ENCODE measurements at places on chromosomes 5 and 9. TPM values are rescaled to one million over a fixed set of nuclear protein-coding genes. Genes with fewer than 3 reads are reported as not detected.

DNA sequence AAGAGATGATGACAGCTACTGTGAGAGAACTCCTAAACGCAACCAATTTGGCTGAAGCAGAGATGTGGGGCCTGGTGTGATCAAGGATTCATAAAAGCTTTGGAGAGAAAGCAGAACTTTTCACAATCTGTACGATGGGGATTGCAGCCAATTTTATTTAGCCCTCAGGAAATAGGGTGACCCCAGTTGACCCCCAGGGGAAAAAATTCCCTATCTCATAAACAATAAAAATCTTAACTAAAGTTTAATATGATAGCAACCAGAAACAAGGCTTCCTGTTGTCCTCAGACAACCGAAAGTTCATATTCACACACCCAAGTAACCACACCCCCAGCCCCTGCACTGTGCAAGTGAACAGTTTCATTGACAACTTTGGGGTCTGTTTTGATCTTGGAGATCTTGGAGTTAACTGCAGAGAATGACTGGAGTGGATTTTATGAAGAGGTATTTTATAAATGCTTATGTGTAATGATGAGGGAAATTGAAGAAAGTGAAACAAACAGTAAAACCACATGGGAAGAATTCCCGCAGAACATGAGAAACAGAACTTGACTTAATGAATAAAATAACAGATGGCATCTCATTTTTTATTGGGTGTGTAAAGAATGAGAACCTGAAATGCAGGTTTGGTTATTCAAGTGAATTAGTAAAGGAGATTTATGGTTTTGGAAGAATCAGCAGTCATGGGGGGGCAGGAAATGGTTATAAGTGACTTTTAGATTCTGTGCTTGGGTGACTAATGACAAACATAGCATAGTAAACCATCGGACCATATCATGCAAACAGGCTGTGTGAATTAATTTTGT is 94.5 kb downstream of the PDE4D start:
- H3K27me3 ChIP-seq, result peaks cover 11% of the 10 kb centered on the region
- no peaks in the 10 kb centered on the region for H3K4me1 ChIP-seq
- no peak for DNase-seq

PRRT1B gene
- not detected for total RNA-seq

AQP7 gene
- total RNA-seq, result not detected

UHRF2 gene
- 77.3 TPM for total RNA-seq

GRCh38 chr9:21995666-21996398 is 1.2 kb downstream of the CDKN2B-AS1 start:
- H3K4me1 ChIP-seq, result peaks cover 35% of the 10 kb centered on the region
- DNase-seq, result no peak

DNA sequence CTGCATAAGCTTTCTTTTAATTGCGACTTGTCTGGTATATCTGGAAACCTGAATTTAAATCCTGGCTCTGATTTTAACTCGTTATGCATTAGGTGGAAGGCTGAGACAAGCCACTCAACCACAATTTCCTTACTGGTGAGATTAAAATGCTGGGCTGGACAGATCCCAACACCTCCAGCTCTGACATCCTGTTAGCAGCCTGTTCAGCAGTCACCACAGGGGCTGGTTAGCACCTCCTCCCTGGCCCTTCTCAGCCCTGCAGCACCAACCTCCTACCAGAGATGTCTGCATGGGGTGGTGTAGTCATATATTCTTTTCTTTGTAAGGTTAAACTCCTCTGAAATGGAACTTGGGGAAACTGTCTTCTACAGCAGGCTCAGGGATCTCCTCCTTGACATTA is 156.5 kb upstream of the NFIL3 start:
- H3K4me3 ChIP-seq, result no peak overlapping the region
- peaks cover 12% of the 10 kb centered on the region for H3K27me3 ChIP-seq
- no peaks in the 10 kb centered on the region for H3K4me1 ChIP-seq
- no peaks in the 10 kb centered on the region for H3K36me3 ChIP-seq
- no peak overlapping the region for H3K27ac ChIP-seq

STOM gene
- 51.7 TPM for total RNA-seq

DNA sequence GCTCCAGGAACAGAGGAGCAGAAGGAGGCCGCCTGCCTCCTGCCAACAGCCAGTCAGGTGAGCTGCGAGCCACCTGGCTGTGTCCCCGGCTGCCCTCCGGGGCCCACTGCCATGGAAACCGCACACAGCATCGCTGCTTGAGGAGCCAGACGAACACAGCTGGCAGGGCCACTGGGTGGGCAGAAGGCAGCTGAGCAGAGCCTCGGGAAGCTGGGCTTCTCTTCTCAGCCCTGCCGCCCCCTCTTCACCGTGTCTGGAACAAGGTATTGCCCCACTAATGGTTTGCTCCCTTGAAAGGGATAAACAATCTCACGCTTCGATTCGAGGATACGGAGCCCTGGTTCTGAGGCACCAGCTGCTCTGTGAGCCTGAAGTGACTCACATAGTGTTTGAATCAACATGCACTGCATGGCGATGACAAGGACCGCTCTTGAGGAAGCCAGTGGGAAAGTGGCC is 63.7 kb upstream of the RUFY1 start:
- no peak for DNase-seq
- H3K4me3 ChIP-seq, result no peak overlapping the region
- H3K36me3 ChIP-seq, result no peaks in the 10 kb centered on the region
- H3K27ac ChIP-seq, result no peak overlapping the region
- H3K27me3 ChIP-seq, result peaks cover 7% of the 10 kb centered on the region

GRCh38 chr9:76136986-76137385 is 246.5 kb downstream of the PCSK5 start:
- no peak overlapping the region for H3K4me3 ChIP-seq
- peaks cover 18% of the 10 kb centered on the region for H3K4me1 ChIP-seq
- H3K27me3 ChIP-seq, result no peaks in the 10 kb centered on the region
- no peak for DNase-seq
- no peak overlapping the region for H3K27ac ChIP-seq

- H3K4me3 ChIP-seq, result no peak overlapping the region
- H3K27me3 ChIP-seq, result peaks cover 4% of the 10 kb centered on the region
- peaks cover 9% of the 10 kb centered on the region for H3K4me1 ChIP-seq
- H3K36me3 ChIP-seq, result peaks cover 5% of the 10 kb centered on the region
- H3K27ac ChIP-seq, result no peak overlapping the region
- no peak for DNase-seq
Measured at GRCh38 chr9:94829380-94830070, 103.0 kb downstream of the AOPEP start.

- DNase-seq, result no peak
- peaks cover 20% of the 10 kb centered on the region for H3K36me3 ChIP-seq
- peak overlapping the region; percentile 78 for H3K27ac ChIP-seq
- peak overlapping the region; percentile 61 for H3K4me3 ChIP-seq
- H3K4me1 ChIP-seq, result peaks cover 70% of the 10 kb centered on the region
- H3K27me3 ChIP-seq, result no peaks in the 10 kb centered on the region
Measured at GRCh38 chr5:102764381-102765004, 9.4 kb downstream of the PAM start.

- peaks cover 11% of the 10 kb centered on the region for H3K27me3 ChIP-seq
- H3K4me1 ChIP-seq, result no peaks in the 10 kb centered on the region
- no peaks in the 10 kb centered on the region for H3K36me3 ChIP-seq
- DNase-seq, result no peak
Measured at GRCh38 chr5:173198049-173198448, 37.0 kb downstream of the NKX2-5 start.

DNA sequence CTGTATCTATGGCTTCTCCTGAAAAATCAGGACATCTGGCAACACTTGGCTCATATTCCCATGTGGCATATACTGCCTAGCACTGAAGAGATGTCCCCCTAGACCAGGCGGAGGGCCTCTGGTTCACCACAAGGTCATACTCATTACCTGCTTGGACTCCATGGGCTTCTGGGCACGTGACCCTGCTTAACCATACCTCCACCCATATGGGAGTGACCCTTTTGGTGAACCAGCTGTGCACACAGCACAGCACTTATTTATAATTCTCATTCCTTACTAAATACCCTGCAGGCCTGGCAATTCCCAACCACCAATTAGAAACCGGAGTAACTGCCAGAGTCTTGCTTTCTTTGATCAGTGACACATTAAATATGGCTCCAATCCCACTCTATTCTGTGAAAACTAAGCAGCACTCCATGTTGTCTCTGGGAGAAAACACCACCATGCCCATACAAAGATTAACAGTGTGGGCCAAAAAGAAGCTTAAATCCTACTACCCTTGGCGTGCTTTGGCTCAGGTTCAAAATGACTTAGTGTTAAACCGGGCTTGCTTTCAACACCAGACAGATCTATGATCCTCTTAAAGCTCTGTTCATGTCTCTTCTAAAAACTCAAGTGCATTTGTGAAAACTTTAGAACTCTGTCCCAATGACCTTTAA is 57.7 kb downstream of the MTMR12 start:
- H3K4me1 ChIP-seq, result peaks cover 2% of the 10 kb centered on the region
- H3K4me3 ChIP-seq, result no peak overlapping the region
- no peak for DNase-seq

- peaks cover 25% of the 10 kb centered on the region for H3K36me3 ChIP-seq
- H3K4me3 ChIP-seq, result peak overlapping the region; percentile 78
- H3K27me3 ChIP-seq, result no peaks in the 10 kb centered on the region
- peak; percentile 69 for DNase-seq
Measured at GRCh38 chr5:52725065-52725746, 62.5 kb upstream of the ITGA1 start.

RNF180 gene
- total RNA-seq, result not detected

LCN1 gene
- total RNA-seq, result not detected

ERCC8 gene
- 9.8 TPM for total RNA-seq

- no peak for DNase-seq
- H3K36me3 ChIP-seq, result no peaks in the 10 kb centered on the region
- H3K4me1 ChIP-seq, result no peaks in the 10 kb centered on the region
- H3K27ac ChIP-seq, result no peak overlapping the region
Measured at GRCh38 chr5:116521173-116521872, 53.3 kb downstream of the SEMA6A start.

DNA sequence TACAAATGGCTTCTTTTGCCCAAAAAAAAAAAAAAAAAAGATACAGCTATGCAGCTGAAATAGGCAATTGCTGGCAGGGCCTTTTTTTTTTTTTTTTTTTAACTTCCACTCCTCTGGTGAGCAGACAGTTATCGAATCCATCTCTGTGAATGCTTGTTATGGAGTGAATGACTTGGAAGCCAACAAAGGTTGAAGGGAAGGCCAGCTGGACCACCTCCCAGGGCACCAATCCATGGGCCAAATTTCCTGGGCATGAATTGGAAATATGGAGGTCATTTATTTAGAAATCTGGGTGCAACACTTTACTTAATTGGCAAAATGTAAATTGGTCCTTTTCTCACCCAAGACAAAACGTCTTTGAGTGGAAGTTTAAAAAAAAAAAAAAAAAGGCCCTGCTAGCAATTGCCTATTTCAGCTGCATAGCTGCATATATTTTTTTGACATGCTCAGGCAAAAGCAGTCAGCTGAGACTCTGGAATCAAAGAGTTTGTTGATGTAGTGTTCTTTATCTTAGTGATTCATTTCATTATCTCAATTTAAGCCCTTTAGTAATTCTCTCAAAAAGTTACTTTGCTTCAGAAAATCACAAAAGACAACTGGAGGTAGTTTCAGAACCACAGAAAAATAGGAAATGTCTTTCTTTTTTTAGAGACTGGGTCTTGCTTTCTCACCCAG is 392.2 kb upstream of the KLF4 start:
- no peak for DNase-seq
- no peaks in the 10 kb centered on the region for H3K36me3 ChIP-seq
- H3K27me3 ChIP-seq, result no peaks in the 10 kb centered on the region

PLAC8L1 gene
- total RNA-seq, result 0.37 TPM

GRCh38 chr9:1340390-1340789 is 290.2 kb downstream of the DMRT2 start:
- no peaks in the 10 kb centered on the region for H3K4me1 ChIP-seq
- H3K27ac ChIP-seq, result no peak overlapping the region
- H3K36me3 ChIP-seq, result no peaks in the 10 kb centered on the region

GRCh38 chr9:127566351-127567001 is 45.6 kb upstream of the STXBP1 start:
- DNase-seq, result no peak
- H3K27ac ChIP-seq, result no peak overlapping the region
- H3K27me3 ChIP-seq, result no peaks in the 10 kb centered on the region

DNA sequence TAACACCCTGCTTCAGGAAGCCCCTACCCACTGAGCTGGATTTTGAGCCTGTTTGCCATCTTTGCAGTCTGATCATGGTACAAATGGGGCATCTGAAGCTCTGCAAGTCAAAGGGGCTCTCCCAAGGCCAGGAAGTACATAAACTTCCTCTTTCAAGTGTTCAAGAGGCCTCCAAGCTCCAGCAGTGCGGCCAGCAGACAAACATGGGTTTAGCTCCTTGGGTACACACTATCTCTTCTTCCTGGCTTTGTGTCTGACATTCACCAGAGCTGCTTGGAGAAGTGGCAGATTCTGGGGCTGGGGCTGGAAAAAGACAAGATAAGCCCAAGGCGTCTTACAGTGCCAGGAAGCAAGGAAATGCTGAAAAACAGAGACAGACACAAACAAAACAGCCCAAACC is 34.1 kb downstream of the LAMC3 start:
- H3K27me3 ChIP-seq, result no peaks in the 10 kb centered on the region
- H3K4me3 ChIP-seq, result no peak overlapping the region
- no peaks in the 10 kb centered on the region for H3K4me1 ChIP-seq

- no peaks in the 10 kb centered on the region for H3K4me1 ChIP-seq
- H3K36me3 ChIP-seq, result no peaks in the 10 kb centered on the region
- H3K4me3 ChIP-seq, result no peak overlapping the region
Measured at GRCh38 chr5:1948663-1949191, 66.0 kb upstream of the IRX4 start.

GRCh38 chr5:132099076-132099748 is 25.6 kb downstream of the CSF2 start:
- H3K4me3 ChIP-seq, result peak overlapping the region; percentile 76
- peak overlapping the region; percentile 100 for H3K27ac ChIP-seq
- H3K36me3 ChIP-seq, result peaks cover 24% of the 10 kb centered on the region
- DNase-seq, result peak; percentile 57
- H3K4me1 ChIP-seq, result peaks cover 91% of the 10 kb centered on the region

DNA sequence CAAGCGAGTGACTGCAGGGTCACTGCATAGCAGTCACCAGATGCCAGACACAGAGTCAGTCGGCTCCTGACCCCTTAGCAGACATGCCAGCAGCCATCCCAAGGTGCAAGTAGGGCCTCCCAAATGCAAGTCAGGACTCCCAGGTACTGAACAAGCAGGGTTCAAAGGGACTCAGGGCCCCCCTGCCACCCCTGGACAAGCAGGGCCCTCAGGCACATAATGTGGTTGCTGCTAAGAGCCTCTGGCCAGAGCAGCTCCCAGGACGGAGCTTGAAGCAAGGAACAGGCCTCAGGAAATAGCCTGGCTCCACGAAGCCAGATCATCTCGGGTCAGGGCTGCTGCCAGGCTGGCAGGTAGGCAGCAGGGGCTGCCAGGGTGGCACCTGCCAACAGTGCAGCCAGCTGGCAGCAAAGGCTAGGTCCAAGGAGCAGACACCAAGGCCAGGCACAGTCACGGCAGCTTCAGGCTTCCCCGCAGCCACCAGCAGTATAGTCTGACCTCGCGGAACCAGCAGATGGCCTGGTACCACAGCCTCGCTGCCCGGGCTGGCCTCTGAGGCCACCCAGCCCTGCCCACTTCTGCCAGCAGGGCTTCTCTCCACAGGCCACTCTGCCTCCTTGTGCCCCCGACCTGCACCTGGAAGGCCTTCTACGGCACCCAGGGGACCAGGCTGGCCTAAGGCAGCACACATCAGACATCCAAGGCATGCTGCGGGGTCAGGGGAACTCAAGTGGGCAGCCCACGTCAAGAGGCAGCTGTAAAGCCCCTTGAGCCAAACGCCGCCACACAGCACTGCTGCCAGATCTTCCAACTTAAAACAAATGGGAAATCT is 7.4 kb downstream of the EEIG1 start:
- peaks cover 93% of the 10 kb centered on the region for H3K4me1 ChIP-seq
- peak overlapping the region; percentile 61 for H3K27ac ChIP-seq
- DNase-seq, result no peak
- H3K36me3 ChIP-seq, result peaks cover 18% of the 10 kb centered on the region
- H3K4me3 ChIP-seq, result peak overlapping the region; percentile 79
- no peaks in the 10 kb centered on the region for H3K27me3 ChIP-seq

All from activated T-helper 1 cell treated with anti-CD3 and anti-CD28 coated beads, Interleukin-12 subunit alpha, Interleukin-12 subunit beta, Interleukin-2, Interleukin-4 antibody, amounts not matched to agents 30 ng/mL and 10 ng/mL and 1 ng/mL, durations not matched to agents 14 hours and 24 hours and 36 hours (primary cell).